ENCODE measurements at places on chromosomes 12 and 14. TPM values are rescaled to one million over a fixed set of nuclear protein-coding genes. Genes with fewer than 3 reads are reported as not detected.

DNA sequence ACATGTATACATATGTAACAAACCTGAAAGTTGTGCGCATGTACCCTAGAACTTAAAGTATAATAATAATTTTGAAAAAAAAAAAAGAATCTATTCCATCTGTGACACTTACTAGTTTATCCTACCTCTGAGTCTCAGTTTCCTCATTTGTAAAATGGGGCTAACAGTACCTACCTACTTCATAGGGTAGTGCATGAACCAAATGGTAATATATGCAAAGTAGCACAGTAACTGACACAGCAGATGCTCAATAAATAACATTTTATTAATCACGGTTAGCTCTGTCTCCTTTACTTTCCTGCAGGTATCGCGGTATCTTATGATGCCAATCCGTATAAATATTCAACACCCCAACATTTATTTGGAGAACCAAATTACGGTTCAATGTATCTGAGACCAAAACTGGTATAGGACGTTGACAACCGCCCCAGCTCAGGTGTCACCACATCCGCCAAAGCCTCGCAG is 703 bp downstream of the TMED10 start:
- DNase-seq = peak; percentile 5

- peak; percentile 40 for DNase-seq
Measured at GRCh38 chr12:97308576-97309198, 153.9 kb upstream of the RMST start.

GRCh38 chr14:98932431-98933325 is 339.3 kb downstream of the BCL11B start:
- DNase-seq = no peak

GRCh38 chr12:93808169-93808899 is 131.2 kb downstream of the CRADD start:
- no peak for DNase-seq

- DNase-seq = no peak
Measured at GRCh38 chr12:119692997-119693396, 25.1 kb downstream of the PRKAB1 start.

- DNase-seq = no peak
Measured at GRCh38 chr14:65485516-65485915, 73.0 kb downstream of the FUT8 start.

GRCh38 chr12:81988362-81988761 is 229.2 kb upstream of the PPFIA2 start:
- no peak for DNase-seq

- peak; percentile 19 for DNase-seq
Measured at GRCh38 chr12:26878661-26879119, 45.7 kb upstream of the ITPR2 start.

DNA sequence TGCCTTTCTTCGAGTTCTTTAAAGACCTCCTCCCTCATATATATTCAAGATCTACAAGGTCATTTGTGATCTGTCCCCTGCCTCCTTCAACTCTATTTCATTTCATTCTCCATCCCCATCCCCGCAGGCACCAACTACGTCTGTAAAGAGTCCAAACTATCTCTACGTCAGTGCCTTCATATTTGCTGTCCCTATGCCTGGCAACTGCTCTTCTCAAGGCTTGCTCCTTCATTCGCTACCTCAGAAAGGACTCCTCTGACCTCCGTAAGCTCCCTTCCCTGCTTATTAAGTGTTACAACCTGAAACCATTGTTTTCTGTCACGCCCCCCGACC is 650 bp downstream of the LLPH start:
- no peak for DNase-seq

- no peak for DNase-seq
Measured at GRCh38 chr12:119374635-119375034, 40.1 kb downstream of the CCDC60 start.

DNA sequence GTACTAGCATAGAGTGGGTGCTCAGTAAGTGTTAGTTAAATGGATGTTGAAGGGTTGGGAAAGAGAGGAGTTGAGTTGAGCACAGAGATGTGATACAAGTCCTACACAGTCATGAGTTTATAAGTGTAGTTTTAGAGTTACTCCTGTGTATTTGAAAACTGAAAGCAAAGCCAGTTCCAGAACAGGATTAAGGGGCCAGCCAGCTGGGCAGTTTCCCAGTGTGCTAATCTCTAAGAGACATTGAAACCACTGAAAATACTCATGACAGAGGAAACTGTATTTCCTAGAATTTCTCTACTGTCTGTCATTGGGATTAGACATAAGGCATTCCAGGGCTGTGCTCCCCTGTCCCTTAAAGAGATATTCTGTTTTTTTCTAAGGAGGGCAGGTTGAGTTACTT is 101.0 kb downstream of the DERA start:
- peak; percentile 65 for DNase-seq

DNA sequence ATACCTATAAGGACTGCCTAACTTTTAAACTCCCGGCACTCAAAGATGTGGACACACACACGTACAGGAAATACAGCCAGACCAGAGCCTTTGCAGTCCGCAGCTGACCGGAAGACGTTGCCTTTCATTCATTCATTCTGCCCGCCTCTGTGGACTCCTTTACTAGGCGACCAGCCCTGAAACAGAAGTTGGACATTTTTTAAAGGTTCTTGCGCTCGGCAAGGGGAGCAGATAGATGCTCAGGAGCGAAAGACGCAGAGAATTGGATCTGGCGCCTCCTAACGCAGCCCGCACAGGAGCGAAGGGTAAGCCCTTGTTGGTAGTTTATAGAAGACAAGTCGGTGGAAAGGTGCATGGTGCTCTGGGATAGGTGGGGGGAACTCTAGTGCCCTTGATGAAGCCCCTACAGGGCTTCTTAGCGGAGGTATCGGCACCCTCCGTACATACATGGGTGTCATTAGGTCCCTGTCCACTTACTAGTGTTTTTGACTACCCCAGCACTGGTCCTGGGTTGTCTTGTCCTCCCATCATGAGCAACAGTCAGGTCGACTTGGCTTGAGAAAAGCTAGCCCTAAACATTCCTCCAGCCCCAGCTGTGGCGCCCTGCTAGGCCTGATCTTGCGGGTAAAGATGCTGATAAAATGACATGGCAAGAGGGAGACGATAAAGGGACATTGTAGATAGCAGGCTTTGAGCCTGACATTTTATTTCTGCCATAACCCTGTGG is at the start of gene KDM2B:
KDM2B (minus strand) TSS at position 65 of the 727 bp plus-strand sequence. CDS start 112 bp downstream, outside the sequence.
- DNase-seq = peak; percentile 22

GRCh38 chr12:111766608-111767361 is at the start of gene ALDH2:
Gene ALDH2, plus strand, starts transcription at chr12:111766933. Its CDS starts 50 bp downstream, at chr12:111766983.
- peak; percentile 16 for DNase-seq

- DNase-seq = no peak
Measured at GRCh38 chr12:118633071-118633470, 256.7 kb downstream of the SUDS3 start.

DNA sequence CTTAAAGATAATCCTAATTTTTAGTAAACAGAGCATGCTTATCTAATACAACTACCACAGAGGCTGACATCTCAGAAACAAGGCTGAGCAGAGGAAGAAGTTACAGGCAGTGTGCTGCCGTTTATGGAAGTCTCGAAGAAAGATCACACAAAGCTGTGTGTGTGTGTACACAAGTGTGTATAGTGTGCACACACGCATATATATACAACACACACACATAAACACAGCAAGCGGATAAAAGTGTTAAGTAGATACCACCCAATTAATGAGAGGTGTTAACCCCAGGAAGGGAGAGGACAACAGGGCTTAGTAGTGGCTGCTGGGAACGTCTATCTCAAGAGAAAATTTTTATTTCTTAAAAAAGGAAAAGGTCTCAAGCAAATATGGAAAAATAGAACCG is 15.3 kb downstream of the CCDC88C start:
- DNase-seq = no peak

DNA sequence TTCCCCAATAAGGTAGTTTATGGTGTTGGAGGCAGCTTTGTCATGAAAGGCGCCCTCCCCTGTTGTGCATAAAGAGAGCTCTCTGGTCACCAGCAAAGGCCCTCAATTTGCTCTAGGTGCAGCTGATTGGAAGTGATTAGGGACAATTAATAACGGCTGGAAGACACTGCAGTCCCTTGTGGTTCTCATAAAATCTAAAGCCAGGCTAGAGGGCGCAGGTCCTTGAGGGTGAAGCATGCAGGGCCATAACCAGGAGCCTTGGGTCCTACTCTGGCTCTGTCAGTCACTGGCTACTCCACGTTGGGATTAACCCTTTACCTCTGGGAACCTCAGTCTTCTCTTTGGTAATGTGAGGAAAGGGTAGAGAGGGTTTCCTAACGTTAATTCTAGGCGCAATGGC is 1.9 kb downstream of the DAAM1 start:
- no peak for DNase-seq

GRCh38 chr12:19095756-19096480 is 33.6 kb upstream of the PLEKHA5 start:
- no peak for DNase-seq

DNA sequence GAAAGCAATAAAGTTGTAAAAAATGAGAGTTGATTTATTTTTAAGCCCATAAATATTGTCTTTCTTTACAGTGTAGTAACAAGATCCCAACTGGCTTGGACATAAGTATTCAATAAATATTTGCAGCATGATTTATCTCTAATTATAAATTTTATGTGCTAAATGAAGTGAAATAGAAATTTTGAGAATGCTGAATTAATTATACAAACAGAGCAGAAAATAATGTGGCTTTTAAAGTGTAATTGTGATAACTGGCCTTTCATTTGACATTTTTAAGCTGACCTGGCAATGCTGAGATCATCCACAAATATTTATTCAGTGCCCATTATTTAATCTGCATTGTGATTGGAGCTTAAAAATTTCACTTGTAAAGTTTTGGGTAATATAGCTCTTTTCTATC is 201.6 kb upstream of the NAV3 start:
- DNase-seq = no peak

- no peak for DNase-seq
Measured at GRCh38 chr12:113413488-113413939, 8.7 kb upstream of the SDSL start.

GRCh38 chr14:69079747-69080146 is 73.2 kb downstream of the DCAF5 start:
- DNase-seq = no peak

GRCh38 chr12:122336015-122336946 is 70.0 kb upstream of the VPS33A start:
- no peak for DNase-seq

GRCh38 chr14:51008446-51008845 is 64.2 kb upstream of the PYGL start:
- DNase-seq = peak; percentile 67

GRCh38 chr14:104731320-104732294 is 7.6 kb downstream of the ADSS1 start:
- no peak for DNase-seq

- peak; percentile 7 for DNase-seq
Measured at GRCh38 chr14:44029933-44030332, 477.1 kb downstream of the FSCB start.

BCDIN3D gene
- 2.2 TPM for total RNA-seq

LHX5 gene
- not detected for total RNA-seq

ERC1 gene
- total RNA-seq = 40.1 TPM

ERBB3 gene
- total RNA-seq = 69.5 TPM

SH2B3 gene
- total RNA-seq = 7.6 TPM

PLEKHH1 gene
- 8.7 TPM for total RNA-seq

ARMH4 gene
- 13.8 TPM for total RNA-seq

C12orf60 gene
- 1.4 TPM for total RNA-seq

NPFF gene
- 0.59 TPM for total RNA-seq

TMEM132C gene
- total RNA-seq = 11.7 TPM

SSTR1 gene
- 0.49 TPM for total RNA-seq

All from skin of body (tissue), 3 donors.